ENCODE measurements at places on chromosomes 11 and 22. TPM values are rescaled to one million over a fixed set of nuclear protein-coding genes. Genes with fewer than 3 reads are reported as not detected.

Gene TMEM86A
- 0.27 TPM for total RNA-seq

Gene ANGPTL5
- 0.09 TPM for total RNA-seq

Gene ZNF70
- 5.9 TPM for total RNA-seq

Gene CDON
- 66.6 TPM for total RNA-seq

Gene MUC5B
- total RNA-seq, result not detected

DNA sequence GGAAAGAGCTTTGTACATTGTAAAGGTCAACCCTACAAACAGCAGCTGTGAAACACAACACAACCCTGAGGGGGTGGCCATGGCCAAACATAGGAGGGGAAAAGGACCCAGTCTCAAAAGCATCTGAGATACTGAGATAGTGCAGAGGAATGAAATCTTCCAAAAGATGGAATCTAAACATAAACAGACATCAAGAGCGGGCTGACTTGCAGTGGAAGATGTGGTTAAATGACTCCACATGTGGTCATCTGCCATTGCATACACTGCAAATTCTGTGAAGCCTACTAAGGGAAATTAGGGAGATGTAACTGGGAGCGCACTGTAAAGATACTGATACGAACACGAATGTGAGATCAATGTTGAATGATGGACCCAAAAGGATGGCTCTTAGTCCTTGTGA is 22.0 kb downstream of the BDNF start:
- no peak for DNase-seq

- DNase-seq, result no peak
Observed at GRCh38 chr11:128179039-128179438, 408.3 kb downstream of the ETS1 start.

DNA sequence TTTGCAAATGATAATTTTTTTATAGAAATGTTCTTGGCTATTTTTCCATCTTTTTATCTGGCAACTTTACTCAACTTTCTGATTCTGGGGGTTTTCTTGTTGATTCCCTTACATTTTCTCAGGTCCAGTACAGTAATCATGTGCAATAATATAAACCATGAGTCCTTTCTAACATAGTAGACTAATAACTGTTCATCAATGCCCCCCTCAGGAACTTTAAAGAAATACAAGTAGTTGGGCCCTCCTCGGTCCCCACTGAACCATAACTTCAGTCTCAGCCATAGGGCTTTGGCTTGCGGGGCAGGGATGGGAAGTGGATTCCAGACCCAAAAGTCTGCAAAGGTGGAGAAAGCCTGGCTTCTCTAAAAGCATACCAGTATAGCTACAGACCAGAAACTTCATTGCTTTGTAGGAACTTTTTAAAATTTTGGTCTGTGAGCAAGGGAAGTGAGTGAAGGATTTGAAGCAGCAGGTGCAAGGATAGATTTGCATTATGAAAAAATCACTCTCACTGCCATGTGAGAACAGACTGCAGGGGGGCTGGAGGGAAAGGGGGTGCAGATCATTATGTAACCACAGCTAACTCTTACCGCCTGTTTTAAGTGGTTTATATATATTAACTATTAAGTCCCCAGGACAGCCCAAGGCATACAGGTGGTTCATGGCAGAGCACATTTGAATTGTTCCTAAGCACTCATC is 10.4 kb upstream of the TUB start:
- DNase-seq, result peak; percentile 75

GRCh38 chr22:46125816-46126765 is 24.2 kb upstream of the PPARA start:
- DNase-seq, result no peak

GRCh38 chr11:67522844-67523555 is at the start of gene CABP2:
TSS of gene CABP2 (minus strand) at chr11:67523446. CDS start at chr11:67523326, 120 bp downstream.
- DNase-seq, result no peak

DNA sequence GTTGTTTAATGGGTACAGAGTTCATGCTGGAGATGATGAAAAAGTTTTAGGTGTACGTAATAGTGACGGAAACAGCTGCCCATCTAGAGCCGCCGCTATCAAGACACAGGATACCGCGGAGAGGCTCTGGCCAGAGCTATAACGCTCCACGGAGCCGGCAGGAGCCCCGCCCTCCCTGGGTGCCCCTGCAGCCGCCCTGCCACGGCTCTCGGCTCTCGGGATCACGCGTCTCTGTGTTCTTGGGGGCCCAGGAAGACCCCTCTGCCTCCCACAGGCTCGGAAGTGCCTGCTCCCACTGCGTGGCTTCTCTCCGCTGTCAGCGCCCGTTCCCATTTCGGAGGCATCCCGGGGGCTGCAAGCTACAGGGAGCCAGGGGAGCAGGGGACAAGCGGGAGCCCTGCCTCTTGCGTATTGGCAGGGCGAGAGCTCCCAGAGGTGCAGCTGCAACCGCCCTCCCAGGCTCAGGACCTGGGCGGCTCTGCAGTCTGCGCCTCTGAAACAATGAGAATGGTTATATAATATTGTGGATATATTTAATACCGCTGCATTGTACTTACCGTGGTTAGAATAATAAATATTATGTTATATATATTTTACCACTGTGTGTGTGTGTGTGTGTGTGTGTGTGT is 13.7 kb downstream of the GLYATL2 start:
- no peak for DNase-seq

DNA sequence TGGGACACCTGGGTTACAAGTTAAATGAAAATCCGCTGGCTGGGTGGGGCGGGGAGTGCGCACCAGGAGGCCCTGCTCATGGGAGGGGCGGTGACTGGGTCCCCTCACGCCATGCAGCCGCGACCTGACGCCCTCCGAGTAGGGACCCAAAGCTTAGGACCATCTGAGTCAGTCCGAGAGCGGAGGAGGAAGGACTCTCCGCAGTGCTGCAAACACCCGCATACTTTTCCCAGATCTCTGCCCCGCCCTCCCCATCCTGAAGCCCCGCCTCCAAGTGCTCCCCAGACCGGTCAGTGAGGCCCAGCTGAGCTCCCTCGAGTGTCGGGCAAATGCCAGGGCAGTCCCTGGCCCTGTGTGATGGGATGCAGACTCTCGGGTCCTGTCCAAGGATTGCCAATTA is 6.6 kb upstream of the FLI1 start:
- no peak for DNase-seq

GRCh38 chr22:50562523-50563412 is at the start of gene SYCE3:
TSS of gene SYCE3 (minus strand) at chr22:50562919. CDS start at chr22:50556405, 6,514 bp downstream.
- peak; percentile 81 for DNase-seq

GRCh38 chr11:1197886-1198560 is 24.8 kb upstream of the MUC5B start:
- DNase-seq, result no peak

DNA sequence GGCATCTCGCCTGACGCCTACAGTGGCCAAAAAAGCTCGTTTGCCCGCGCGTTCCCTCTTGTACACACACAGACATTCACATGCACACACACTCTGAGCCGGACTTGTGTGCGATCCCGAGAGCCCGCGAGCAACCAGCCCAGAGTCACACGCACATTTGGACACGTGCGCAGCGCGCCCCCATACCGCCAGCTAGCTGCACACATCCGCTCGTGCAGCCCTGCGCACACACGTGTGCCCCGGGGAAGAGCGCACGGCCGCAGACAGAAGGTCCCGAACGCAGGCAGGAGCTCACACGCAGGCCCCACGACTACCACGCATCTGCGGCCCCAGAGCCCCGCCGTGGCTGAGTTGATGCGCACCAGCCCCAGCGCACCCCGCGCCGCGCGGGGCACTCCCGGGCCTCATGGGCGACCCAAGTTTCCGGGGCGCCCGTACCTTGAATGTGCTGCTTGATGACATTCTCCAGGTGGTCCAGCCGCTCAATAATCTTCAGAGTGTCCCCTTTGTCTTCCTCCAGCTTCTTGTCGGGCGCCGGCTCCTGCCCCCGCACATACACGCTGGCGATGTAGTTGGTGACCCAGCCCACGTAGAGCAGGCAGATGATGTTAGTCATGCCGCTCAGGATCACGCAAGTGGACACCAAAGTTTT is 758 bp downstream of the GALNT18 start:
- peak; percentile 11 for DNase-seq

DNA sequence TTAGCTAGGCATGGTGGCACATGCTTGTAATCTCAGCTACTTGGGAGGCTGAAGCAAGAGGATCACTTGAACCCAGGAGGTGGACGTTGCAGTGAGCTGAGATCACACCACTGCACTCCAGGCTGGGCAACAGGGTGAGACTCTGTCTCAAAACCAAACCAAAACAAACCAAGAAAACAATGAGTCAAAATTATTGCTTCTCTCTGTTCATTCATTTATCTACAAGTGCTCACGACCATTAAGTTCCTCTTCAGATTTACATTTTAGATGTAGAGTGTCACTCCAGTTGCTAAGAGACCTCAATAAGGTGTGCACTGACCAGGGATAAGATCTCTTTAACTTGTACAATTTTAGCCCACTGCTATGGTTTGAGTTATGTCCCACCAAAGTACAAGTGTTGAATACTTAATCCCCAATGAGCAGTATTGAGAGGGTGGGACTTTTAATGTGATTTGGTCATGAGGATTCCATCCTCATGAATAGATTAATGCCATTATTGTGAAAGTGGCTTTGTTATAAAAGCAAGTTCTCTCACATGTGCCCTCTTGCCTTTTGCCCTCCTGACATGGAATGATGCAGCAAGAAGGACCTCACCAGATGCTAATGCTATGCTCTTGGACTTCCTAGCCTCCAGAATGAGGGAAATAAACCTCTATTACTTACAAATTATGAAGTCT is 7.8 kb downstream of the HNRNPUL2 start:
- DNase-seq, result no peak

DNA sequence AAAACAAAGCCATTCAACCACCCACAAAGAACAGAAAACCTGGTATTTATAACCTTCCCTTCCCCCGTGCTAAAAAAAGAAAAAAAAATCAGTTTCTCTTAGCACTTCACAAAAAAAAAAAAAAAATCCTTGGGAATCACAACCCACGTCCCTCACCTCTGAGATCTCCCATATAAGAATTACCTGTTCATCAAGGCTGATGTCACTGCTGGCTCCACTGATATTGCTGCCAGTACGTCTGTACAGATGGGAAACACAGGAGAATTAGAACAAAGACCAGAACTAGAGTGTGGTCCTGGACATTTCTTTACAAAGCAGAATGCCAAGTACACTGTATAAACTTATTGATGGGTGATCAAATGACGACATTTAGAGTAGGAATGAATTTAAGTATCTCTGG is 14.9 kb downstream of the OSBP start:
- DNase-seq, result no peak

DNA sequence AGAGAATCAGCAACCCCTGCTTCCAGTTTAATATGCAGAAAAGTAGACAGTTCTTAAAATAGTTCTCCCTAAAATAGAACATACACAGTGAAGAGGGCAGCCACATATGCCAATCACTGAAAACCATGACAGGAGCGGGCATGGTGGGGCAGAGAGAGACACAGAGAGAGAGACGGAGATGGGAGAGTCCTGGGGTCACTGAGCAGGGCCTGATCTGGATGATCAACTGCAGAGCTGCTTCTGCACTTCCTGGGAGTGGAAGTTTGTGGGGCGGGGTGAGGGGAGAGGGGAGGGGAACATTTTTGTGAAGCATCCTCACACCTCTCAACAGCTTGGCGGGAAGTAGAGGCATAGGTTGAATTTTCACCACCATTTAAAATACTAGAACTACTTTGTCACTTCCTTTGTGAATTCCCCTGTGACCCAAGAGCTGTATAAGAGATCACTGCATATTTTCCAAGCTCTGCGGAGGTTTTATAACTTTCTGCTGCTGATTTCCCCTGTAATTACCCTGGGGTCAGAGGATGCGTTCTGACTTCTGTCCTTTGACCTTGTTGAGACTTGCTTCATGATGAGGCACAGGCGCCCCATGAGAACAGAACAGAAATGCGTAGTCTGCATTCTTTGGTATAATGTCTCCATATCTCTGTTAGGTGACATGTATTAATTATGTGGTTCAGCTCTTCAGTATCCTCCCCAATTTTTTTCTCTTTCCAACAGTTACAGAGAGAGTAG is 419.4 kb downstream of the BRD1 start:
- no peak for DNase-seq

Data from fibroblast of the aortic adventitia (primary cell).